ENCODE measurements at places on chromosomes 13 and 19.

DNA sequence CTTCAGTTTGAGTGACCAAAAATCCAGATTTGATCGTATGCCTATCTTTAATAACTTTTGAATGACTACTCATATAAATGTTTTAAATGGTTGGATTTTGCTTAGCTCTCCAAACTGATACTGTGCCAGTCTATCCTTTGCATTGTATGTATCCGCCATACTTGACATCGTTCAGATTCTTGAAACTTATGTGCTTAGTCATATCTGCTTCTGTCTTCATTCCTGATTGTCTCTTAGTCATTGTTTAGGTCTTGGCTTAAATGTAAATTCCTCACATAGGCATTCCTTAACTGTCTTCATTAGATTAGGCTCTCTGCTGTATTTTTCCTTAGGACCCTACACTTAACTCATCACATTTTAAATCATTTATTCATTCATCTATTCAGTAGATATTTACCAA lies 126.0 kb downstream of the PCCA start:
- no peak for DNase-seq

- no peak for DNase-seq
Observed at GRCh38 chr13:40352802-40353562, 313.5 kb downstream of the FOXO1 start.

DNA sequence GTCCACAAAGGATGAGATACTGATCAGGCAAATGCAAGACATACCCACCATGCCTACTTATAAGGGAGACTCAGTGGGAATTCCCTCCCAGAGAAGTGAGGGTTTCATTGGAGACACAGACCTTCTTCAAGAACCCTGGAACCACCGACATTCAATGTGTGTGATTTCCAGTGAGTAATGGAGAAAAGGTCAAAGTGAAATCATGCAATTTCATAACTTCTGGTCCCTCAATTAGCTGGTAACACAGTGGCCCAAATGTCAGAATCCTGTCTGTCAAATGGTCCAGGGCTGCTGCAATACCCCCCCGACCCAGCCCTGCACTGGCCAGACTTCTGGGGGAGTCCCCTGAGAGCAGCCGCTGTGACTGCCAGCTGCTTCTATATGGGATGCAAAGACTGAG lies 4.7 kb upstream of the METTL21C start:
- no peak for DNase-seq

DNA sequence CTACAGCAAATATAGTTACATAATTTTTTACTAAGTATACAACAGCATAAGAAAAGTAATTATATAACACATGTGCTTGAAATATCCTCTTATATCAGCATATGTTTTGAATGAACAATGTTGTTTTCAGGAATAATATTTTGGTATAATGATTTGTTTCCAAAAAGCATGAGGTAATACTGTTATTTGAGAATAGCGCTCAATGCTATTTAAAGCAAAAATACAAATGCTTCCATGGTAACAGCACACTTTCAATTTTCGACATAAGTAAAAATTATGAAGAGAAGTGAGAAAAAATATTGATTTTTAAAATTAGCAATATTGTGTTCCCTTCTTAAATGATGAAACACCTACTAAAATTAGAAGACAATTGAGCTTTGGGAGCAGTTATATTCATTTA lies 715.9 kb upstream of the ATXN8OS start:
- DNase-seq = no peak

DNA sequence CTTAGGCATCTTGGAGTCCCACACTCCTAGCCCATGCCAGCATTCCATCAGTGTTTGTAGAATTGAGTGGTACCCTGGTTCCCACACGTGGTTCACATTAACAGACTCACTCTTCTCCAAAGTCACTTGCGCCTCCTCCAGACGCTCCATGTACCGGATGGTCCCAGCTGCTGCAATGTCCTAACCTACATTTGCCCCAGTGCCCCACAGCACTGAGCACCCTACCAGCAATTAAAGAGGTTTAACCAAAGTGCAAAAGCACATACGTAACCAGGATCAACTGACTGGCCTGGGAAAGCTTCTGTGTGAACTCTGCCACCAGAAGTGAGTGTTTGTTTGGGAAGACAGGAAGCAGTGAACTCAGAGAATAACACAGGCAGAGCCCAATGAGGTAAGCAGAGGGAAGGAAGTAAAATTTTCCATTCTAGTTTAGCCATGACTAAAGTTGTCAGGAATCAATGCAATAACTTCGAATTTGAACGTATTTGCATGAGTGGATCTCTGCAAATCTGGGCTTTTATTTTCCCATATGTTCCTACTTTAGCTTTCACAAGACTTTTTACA lies 7.3 kb upstream of the MEDAG start:
- DNase-seq = no peak

DNA sequence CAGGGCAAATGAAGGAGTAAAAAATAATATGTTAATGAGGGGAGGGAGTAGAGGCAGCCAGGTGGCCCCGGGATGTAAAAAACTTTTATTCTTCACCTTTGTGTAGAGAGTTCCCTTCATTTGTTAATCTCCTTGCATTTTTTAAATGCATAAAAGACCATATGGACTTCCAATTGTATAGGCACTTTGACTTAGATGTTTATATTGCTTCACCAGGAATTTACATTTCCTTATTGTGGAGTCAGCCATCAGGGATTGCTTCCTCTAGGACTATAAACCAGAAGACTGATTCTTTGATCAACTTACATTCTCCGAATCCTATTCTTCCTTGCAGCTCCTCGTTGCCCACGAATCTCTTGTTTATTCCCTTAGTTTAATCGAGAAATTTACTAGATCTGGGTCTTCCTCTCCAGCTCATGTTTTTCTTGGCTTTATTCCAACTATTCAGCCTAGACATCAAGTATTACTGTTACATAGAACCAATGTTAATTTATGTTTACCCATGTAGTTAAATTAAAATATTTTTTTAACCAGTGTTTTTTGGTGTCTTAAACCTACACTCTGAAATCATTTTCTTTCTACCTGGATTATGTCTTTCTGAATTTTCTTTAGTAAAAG lies 1187.0 kb upstream of the SLC10A2 start:
- no peak for DNase-seq

All from substantia nigra (tissue), 51 donors.